ENCODE measurements at places on chromosomes 13 and 19.

DNA sequence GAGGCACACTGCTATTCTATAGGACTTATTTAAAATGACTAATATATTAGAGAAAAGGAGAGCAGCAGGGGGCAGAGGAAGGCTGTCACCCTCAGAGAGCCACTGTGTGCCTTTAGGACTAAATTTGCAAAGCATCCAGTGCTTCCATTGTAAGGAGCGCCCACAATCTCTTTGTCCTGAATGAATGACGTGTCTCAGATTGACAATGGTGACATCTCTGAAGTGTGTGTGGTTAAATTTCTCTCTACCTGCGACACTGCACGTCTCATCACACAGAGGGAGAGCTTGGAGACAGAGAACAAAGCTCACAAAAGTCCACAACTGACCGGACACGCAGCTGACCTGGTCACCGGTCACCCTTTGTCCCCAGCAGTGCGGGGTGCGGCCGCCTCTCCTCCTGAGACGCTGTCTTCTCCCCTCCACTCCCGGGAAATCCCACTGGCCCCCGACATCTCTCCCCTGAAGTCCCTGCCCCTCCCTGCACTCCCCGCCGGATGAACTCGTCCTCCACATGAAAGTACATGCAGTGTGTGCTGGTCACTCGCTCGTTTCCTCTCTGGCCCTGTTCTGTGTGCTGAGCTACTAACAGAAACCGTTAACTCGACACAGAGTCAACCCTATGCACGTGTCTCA, 107.2 kb downstream of the RAB20 start:
- no peak for DNase-seq

DNA sequence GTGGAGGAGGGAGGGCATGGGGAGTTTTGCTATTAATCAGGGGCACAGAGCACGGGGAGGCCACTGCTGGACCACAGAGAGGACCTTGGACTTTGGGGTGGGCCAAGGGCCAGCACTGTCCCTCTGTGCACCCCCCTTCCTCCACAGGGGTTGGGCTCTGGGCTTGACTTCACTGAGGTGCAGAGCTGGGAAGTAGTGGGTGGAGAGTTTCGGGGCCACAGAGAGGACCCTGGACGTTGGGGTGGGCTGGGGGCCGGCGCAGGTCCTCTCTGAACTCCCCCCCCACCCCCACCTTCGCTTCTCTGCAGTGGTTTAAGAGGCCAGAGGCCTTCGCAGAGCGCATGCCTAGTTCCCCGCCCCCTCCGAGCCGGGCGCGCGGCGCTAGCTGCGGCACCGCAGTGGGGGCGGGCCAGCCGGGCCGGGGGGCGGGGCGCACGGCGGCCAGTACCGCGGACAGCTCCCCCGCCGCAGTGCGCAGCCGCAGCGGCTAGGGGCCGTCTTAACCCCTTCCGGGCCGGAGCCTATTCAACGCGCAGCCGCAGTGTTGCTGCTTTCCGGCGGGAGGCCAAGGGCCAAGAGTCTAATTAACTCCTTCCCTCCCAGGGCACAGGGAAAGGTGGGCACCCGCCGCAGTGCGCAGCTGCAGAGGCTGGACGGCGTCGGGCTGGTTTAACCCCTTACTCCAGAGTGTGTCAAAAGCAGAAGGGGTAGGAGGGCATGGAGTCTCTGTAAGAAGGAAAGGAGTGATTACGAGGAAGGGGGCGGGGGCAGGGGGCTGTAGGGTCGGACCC, 3.7 kb downstream of the KCNC3 start:
- DNase-seq: peak; percentile 100

GRCh38 chr13:93079294-93079693, 147.3 kb upstream of the GPC6 start:
- DNase-seq: no peak

DNA sequence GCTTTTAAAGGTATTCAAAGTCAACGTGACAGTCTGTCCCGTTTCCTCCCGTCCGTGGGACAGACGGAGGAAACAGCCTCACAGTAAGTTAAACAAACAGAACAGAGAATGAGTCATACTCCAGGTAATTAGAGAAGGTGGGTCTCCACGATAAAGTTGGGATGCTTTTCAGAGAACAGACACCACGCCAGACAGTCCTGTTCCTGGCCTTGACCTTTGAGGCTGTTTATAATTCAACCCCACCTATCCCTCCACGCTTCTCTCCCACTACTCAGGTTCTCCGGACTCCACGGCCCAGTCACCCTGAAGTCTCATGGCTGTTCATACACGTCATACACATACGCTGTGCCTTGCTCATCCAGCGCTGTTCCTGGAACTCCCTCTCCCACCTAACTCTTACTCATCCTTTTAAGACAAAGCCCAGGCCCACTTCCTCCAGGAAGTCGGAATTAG, 42.5 kb downstream of the ARHGEF18 start:
- DNase-seq: no peak

DNA sequence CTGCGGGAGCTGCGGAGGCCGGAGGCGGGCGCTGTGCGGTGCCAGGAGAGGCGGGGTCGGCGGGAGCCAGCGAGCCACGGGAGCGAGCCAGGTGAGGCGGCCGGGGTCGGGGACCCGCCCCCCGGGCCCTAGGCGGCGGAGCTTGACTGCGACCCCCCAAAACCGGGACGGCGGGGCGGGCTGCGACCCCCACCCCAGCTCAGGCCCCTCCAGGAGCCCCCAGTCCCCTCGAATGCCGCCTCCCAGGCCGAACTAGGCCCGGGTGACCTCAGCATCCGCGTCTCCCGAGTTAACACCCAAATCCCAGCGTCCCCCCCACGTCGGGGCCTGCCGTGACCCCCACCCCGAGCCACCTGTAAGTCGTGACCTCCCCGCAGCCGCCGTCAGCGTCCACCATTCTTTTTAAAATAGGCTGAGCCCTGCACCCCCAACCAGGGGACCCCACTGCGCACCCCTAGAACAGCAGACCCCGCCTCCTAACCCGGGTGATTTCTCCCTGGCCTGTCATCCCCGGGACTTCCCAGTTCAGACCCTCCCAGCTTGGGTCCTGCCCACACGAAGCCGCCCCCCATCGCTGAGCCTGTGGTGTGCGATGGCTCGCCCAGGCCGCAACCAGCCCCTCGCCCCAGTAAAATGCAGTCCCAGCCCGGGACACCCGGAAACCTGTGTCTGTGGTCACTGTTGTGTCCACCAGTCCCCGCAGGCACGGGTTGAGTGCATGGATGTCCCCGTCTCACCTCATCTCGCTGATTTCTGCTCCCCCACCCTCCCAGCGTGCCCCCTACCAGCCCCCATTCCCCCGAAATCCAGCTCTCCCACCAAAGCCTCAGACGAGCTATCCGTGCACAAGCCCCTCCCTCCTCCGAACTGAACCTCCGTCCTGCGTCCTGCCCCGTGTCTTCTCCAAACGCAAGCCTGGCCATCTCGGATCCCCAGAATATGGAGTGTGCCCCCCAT, 551 bp downstream of the FZR1 start:
- DNase-seq: no peak

GRCh38 chr13:113731192-113732175, 27.5 kb upstream of the TMEM255B start:
- no peak for DNase-seq

- no peak for DNase-seq
Measured at GRCh38 chr13:51747438-51748434, 56.2 kb downstream of the DHRS12 start.

DNA sequence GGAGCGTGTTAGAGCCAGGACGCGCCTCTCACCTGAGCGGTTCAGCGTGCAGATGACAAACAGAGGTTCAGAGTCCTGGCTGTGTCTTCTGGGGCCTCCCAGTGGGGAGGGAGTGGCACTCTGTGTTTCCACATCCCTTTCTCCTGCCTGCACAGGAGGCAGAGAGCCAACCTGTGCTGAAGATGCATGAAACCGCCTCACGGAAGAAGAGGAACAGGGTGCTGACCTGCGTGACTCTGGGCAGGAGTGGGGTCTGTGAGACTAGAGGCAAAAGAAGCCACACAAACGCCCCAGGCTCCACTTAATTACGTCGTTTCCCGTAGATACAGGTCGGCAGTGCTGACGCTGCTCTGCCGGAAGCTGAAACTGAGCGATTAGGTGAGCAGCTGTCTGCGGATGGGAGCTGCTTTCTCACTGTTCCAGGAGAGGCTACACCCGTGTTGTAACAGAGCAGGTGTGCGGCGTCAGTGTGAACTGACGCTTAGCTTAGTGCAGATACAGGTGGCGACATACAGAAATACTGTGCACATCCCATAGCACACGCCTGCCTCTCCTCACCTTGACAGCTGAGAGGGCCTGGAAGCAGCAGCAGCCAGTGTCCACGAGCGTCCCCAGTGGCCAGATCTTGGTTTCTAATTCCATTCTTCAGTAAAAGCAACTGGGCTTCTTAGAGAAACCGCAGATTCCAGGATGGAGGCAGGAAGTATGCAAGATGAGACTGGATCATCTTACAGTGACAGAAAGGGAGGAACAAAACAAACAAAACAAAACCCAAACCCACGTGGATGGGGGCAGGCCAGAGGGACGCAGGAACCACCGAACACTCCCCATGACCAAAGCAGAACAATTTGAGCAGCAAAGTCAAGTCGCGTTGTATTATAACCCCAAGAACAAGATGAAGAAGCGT, 37.7 kb upstream of the MCF2L start:
- DNase-seq: peak; percentile 67

DNA sequence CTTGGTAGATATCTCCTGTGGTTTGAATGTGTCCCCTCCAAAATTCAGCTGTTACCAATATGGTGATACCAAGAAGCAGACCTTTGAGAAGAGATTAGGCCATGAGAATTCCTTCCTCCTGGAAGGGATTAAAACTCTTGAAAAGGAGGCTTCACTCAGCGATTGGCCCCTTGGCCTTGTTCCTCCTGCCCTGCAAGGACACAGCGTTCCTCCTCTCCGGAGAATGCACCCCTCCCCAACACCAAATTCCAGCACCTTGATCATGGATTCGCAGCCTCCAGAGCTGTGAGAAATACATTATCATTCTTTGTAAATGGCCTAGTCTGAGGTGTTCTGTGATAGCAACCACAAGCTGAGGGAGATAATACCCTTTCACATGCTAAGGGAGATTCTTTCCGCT, 34.5 kb upstream of the ARHGEF7 start:
- DNase-seq: no peak

- DNase-seq: no peak
Measured at GRCh38 chr19:49823472-49823871, 5.4 kb downstream of the MED25 start.

- DNase-seq: no peak
Measured at GRCh38 chr13:87975035-87975434, 303.9 kb downstream of the SLITRK5 start.

DNA sequence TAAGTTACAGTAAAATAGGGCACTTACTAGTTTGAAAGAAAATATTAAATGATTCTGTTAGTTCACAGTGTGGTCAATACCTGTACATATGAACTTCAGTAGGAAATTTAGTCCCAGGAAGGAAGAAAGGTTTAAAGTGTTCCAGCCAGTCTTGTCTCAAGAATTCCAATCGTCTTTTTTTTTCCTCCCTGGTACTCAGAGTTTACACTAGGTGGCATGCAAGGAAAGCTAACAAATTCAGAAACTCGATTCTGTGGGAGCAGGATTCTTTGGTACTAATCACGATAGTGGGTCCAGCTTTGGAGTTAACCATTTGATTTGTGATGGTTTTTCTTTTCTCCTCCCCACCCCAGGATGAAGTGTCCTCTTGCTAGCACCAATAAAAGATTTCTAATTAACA, 43.6 kb downstream of the POLR1D start:
- DNase-seq: no peak

GRCh38 chr13:28355822-28356371, 139.0 kb downstream of the FLT1 start:
- no peak for DNase-seq

GRCh38 chr19:57829316-57829715, 783 bp upstream of the ZNF587B start:
- DNase-seq: no peak

DNA sequence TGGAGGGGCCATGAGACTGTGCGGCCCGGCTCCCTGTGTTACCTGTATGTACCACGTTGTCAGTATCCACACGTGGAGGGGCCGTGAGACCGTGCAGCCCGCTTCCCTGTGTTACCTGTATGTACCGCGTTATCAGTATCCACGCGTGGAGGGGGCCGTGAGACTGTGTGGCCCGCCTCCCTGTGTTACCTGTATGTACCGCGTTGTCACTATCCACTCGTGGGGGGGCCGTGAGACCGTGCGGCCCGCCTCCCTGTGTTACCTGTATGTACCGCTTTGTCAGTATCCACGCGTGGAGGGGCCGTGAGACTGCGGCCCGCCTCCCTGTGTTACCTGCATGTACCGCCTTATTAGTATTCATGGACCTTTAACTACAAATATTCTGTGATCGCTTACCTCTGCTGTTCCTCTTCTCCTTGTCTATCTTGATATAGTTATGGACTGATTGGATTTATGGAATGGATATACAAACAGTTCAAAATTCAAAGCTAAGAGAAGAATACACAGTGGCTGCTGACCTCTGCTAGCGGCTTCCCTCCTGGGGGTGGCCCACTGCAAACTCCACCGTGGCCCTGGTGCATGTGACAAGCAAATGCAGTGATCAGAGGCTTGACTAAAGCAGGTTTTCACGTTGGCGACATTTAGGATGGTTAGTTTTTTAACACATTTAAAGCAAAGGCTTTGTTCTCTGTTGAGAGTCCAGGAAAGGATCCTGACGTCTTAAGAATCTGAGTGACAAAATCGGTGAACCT, 38.7 kb downstream of the ATP11A start:
- no peak for DNase-seq

GRCh38 chr13:67771106-67771505, 541.0 kb upstream of the PCDH9 start:
- no peak for DNase-seq

GRCh38 chr13:39269411-39269810, 231.2 kb downstream of the NHLRC3 start:
- DNase-seq: no peak

DNA sequence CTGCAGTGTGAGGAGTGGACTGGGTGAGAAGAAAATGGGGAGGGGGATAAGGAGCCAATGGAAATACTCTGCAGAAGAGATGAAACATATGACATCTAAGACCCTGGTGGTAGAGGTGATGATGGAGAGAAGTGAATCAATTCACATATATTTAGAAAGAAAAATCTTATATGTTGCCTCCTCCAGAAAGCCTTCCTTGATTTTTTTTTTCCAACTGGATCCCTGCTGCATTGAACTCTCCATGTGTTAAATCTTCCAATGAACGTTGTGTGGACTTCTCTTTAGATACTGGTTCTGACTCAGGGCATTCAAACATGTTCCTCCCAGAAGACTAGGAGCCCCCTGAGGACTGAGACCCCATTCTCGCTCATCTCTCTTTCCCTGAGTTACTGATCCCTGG, 348.3 kb downstream of the TSHZ3 start:
- DNase-seq: no peak

- no peak for DNase-seq
Measured at GRCh38 chr13:30140973-30141372, 166.4 kb downstream of the KATNAL1 start.

DNA sequence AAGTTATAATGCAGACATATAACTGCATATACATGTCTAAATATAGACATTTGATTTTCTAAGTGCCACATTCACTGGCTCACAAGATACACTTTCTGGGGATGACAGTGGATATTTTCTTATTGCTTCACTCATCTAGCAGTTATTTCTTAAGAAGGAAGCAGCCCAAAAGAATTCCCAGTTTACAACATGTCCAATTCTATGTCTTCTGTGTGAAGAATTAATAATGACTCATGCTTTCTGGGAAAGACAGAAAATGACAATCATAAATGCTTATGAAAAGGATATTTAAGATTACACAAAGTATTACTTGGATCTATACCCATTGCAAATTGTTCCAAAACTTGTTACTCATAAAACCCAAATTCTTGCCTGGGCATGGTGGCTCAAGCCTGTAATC, 543.4 kb downstream of the SUCLA2 start:
- no peak for DNase-seq

Data from D341Med (cell line).